Astrocyte of the hippocampus (primary cell): ENCODE measurements at places on chromosomes 1 and 21.

DNA sequence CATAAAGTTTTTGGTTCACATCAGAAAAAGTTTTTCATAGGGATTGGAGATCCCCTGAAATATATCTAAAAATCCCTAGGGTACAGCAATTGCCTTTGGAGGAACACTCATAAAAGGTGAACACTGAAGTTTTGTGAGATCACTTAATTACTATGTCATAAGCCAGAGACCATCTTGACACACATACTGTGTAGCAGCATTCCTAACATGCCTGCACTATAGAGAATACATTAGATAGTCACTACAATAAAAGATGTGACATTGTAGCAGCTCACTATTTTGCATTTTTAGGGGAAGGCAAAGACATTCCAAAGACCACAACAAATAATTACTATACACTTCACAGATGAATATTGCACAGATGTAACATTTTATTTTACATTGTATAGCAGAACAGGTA lies 779.9 kb downstream of the KCNT2 start:
- no peak for DNase-seq

GRCh38 chr1:181296180-181296579 lies 187.1 kb upstream of the CACNA1E start:
- DNase-seq = no peak

DNA sequence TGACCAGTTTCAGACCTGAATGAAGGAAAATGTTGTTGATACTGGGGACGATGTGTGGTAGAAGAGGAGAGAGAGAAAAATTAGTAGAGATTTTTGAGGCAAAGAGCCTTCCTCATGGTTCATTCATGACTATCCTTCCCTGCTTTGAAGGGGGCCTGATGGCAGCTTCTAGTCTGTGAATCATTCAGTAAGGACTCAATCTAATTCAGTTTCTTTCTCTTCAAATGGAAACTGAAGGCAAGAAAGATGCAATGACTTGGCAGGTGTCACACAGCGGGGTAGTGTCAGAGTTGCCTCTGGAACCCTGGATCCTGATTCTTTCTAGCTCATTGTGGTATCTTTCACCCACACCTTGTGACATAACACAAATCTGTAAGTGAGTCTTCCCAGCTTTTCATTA lies 14.9 kb upstream of the CD5L start:
- DNase-seq = no peak

- no peak for DNase-seq
These were observed 7.8 kb downstream of the ZBTB7B start for GRCh38 chr1:155010211-155010918.

GRCh38 chr21:34266351-34266750 lies 97.5 kb upstream of the KCNE2 start:
- DNase-seq = no peak

- peak; percentile 86 for DNase-seq
These were observed 919 bp downstream of the MCL1 start for GRCh38 chr1:150578272-150579109.

DNA sequence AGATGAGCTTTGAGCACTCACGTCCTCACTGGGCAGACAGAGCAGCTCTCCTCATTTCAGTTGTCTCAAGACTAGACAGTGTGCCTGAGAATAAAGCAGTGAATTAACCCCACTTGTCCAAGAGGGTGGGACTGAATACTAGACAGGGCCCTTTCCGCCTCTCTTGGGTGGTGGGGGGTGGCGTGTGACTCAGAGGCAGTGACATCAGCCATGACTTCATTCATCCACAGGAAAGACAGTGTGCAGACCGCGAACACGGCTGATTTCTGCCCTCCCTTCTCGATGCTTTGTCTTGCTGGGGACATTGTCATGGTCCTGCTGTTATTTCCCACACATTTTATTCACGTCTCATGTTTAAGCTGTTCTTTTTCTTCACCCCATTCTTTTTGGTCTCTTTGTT lies 64.9 kb downstream of the FGGY start:
- DNase-seq = peak; percentile 32

- no peak for DNase-seq
These were observed 37.1 kb upstream of the EXO1 start for GRCh38 chr1:241810769-241811405.

- peak; percentile 74 for DNase-seq
These were observed 18.6 kb upstream of the BCL10 start for GRCh38 chr1:85295006-85295431.

GRCh38 chr1:11046270-11046566 lies 821 bp downstream of the MASP2 start:
- no peak for DNase-seq

GRCh38 chr21:25970254-25970930 lies 200.2 kb downstream of the APP start:
- DNase-seq = no peak

- no peak for DNase-seq
These were observed 13.5 kb upstream of the BCL10 start for GRCh38 chr1:85289848-85290335.

- peak; percentile 76 for DNase-seq
These were observed 4.2 kb upstream of the RAP1GAP start for GRCh38 chr1:21673277-21673780.

- DNase-seq = no peak
These were observed 2.8 kb downstream of the NRIP1 start for GRCh38 chr21:15061747-15062605.

DNA sequence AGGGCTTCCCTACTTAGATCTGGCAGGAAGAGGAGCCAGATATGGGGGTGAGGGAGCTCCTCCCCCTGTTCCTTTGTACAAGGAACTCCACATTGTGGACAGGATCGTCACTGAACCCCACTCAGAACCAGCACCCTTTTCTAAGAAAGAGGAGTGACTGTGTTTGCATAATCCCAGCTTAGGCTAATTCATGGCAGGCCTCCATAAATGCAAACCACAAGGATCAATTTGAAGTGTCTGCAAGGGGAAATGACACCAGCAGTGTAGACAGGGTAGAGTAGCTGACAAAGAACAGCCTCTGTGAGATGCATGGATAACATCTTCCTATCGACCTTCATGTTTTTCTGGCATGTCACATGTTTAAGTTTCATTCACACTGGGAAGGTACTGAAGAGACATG lies 11.7 kb downstream of the MX1 start:
- no peak for DNase-seq

DNA sequence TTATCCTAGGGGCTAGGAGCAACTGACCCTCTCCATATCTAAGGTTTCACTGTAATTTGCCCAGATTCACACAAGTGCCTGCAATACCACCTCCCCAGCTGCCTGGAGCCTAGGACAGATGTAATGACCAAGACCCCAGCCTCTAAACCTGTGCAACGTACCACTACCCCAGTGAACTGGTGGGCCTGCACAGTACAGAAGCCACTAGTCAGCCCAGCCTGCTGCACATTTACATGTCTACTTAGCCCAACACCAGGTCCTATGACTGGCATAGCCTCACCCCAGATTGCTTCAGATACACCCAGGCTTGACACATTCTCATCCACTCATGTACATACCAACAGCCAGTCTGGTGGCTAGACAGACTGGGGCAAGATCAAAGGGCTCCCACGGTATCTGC lies 1336.6 kb downstream of the BRINP3 start:
- no peak for DNase-seq

DNA sequence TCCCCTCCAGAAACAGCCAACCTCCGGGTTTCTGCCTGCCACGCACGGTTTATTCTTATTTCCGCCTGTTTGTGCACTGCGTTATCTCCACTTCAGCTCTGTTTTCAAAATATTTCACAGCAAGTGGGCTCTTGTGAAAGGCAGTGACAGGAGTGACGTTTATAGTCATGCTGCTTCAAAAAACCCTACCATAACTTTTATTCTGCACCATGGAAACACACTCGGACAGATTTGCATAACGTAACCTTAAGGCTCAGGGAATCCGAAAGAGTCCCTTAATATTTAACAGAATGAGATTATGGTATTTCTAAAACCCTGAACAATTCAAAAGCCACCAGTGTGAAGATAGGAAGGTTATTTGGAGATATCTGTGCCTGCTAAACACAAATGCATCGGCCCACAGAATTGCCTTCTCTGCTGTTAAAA lies 782 bp upstream of the SDE2 start:
- DNase-seq = no peak

GRCh38 chr1:197225611-197226010 lies 42.4 kb upstream of the CRB1 start:
- DNase-seq = no peak

DNA sequence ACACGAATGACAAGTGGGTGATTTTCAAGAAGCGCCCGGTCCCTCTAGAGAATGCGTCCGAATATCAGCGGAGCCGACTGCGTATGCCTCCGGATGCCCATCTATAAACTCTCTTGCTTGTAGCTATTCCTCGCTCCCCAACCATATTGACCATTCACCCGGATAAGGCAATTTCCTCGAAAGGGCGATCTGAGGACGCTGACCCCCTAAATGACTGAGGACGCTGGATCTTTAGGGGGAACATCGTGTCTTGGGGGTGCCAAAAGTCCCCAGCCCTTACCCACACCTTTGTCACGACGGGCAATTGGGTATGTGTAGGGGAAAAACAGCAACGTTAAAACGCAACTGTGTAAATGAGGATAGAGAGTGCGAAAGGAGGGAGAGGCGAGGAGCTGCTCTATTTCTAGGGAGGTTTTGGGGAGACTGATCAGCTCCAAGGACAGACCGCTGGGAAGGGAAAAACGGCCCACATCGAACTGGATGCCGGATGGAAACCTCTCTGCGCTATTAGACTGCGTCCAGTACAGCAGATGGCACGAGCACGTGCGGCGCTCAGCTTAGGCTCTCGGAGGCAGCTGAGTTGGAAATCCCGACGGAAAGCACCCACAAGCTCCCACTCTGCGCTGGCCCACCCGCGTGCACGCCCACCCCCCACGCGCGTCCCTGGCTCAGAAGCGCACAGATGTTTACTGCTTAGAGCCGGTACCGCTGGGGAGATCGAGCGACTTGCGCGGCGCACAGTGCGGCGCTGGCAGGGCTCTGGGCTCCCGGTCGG lies 2.9 kb upstream of the PRRX1 start:
- DNase-seq = peak; percentile 55

DNA sequence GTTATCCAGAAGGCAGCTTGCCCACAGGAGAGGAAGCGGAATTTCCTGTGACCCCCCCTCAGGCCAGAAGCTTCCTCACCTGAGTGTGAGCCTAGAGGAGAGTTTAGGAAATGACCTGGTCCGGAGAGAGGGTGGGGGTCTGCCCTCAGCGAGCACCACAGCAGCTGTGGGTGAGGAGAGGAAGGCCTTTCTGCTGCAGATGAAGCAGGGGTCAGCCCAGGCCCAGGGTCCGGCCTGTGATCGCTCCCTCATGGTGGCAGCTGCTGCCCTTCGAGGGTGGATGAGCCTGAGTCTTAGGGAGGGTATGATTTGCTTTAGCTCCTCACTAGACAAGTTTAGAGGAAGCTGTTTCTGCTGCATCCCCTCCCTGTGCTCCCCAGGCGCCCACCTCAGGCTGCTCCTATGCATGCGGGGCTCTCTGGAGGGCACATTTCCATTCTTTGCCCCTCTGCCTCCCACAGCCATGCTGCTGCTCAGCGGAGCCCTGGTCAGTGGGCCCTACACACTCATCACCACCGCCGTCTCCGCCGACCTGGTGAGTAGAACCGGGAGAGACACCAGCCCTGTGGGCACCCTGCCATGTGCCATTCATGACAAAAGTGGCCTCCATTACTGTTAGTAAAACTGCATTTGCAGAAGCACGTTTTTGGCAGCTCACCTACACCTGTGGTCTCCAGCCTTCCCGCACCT lies 53.0 kb downstream of the SLC37A1 start:
- no peak for DNase-seq

- no peak for DNase-seq
These were observed 134.8 kb upstream of the TNFSF4 start for GRCh38 chr1:173341971-173342370.

GRCh38 chr1:204837440-204838084 lies 33.1 kb upstream of the NFASC start:
- DNase-seq = peak; percentile 87

GRCh38 chr1:1988061-1988945 lies 15.3 kb downstream of the CFAP74 start:
- DNase-seq = no peak

DNA sequence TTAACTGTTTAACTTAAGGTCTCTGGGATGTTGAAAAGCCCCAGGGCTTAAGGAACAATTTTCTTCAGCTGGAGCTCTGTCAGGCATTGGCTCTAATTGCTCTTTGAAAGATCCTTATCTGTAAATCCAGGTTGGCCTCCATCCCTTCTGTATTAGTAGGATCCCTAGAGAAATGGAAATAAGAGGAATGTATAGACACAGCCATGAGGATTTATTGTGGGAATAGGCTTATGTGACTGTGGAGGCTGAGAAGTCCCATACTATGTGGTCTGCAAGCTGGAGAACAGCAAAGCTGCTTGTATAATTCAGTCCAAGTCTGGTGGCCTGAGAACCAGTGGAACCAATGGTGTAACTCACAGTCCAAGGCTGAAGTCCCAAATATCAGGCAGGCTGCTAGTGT lies 47.6 kb upstream of the VAV3 start:
- DNase-seq = no peak

- no peak for DNase-seq
These were observed 29.5 kb upstream of the PGM1 start for GRCh38 chr1:63563745-63564144.

GRCh38 chr1:92461364-92462097 lies 25.2 kb downstream of the GFI1 start:
- DNase-seq = no peak
